Activated CD4-positive, alpha-beta T cell treated with anti-CD3 and anti-CD28 coated beads, Interleukin-2, amount 10 ng/mL, durations not matched to agents 7 days and 5 days (primary cell): ENCODE measurements at places on chromosomes 6 and 20. TPM values are rescaled to one million over a fixed set of nuclear protein-coding genes. Genes with fewer than 3 reads are reported as not detected.

The SLC17A1 gene
- total RNA-seq: not detected

DNA sequence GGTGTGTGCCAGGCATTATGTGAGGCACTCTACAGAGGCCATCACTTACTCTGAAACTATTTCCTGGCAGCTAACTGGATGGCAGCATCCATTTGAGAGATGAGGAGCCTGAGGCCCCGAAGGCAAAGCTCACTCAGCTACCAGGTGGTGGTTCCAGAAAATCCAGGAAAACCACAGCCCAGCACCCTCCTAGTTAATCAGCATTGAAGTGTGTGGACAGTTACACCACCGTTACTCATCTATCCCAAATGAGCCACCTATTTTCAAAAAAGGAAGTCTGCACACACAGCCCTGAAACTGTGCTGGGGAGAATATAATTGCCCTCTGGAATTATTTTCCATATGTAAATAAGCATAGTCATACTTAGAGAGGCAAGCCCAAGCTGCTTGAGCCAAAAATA lies 67.4 kb downstream of the CNBD2 start:
- peaks cover 2% of the 10 kb centered on the region for H3K27me3 ChIP-seq
- H3K4me3 ChIP-seq: no peak overlapping the region
- H3K27ac ChIP-seq: no peak overlapping the region
- no peak for DNase-seq
- no peaks in the 10 kb centered on the region for H3K36me3 ChIP-seq

DNA sequence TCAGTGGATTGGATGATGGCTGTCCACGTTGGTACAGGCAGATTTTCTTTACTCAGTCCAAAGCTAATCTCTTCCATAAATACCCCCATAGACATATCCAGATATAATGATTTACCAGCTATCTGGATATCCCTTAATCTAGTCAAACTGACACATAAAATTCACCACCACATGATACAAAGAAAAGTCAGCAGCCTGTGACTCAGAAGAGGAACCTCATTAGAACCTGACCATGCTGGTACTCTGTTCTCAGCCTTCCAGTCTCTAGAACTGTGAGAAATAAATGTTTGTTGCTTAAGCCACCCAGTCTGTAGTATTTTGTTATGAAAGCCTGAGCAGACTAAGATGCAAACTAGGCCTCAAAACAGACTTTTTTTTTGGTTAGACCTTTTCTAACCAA lies 431.3 kb upstream of the RNF217 start:
- H3K4me3 ChIP-seq: no peak overlapping the region
- H3K27me3 ChIP-seq: no peaks in the 10 kb centered on the region
- no peak overlapping the region for H3K27ac ChIP-seq
- no peaks in the 10 kb centered on the region for H3K4me1 ChIP-seq
- H3K36me3 ChIP-seq: no peaks in the 10 kb centered on the region

The ETV7 gene
- 15.3 TPM for total RNA-seq

- H3K27ac ChIP-seq: no peak overlapping the region
- H3K4me3 ChIP-seq: no peak overlapping the region
- H3K4me1 ChIP-seq: peaks cover 10% of the 10 kb centered on the region
- no peaks in the 10 kb centered on the region for H3K36me3 ChIP-seq
Measured at GRCh38 chr6:37011656-37012378, 6.4 kb downstream of the FGD2 start.

The HNF4A gene
- not detected for total RNA-seq

The SLC12A5 gene
- total RNA-seq: 0.87 TPM
